ENCODE measurements at places on chromosomes 5 and 9.

GRCh38 chr5:123448017-123448617 lies 24.9 kb upstream of the CEP120 start:
- DNase-seq = no peak

GRCh38 chr9:1231998-1232919 lies 182.1 kb downstream of the DMRT2 start:
- DNase-seq = no peak

GRCh38 chr5:88536146-88536545 lies 267.5 kb upstream of the TMEM161B start:
- DNase-seq = no peak

DNA sequence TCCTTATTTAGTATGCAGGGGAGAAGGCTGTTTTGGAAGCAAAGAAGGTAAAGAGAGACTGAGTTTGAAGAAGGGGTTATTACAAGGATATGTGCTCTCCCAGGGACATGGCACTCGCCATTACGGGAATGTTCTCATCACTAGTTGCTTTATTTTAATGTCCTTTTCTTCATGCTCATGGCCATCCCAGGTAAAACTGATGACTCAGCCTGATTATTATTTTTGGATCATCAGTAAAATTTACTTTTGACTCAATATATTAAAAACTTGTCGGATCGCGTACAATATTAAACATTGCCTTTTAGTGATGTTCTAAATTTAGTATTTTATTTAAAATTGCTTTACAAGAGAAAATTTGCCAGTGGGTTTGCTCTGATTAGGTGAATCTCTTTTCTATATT lies 414.7 kb downstream of the TLE4 start:
- DNase-seq = no peak

DNA sequence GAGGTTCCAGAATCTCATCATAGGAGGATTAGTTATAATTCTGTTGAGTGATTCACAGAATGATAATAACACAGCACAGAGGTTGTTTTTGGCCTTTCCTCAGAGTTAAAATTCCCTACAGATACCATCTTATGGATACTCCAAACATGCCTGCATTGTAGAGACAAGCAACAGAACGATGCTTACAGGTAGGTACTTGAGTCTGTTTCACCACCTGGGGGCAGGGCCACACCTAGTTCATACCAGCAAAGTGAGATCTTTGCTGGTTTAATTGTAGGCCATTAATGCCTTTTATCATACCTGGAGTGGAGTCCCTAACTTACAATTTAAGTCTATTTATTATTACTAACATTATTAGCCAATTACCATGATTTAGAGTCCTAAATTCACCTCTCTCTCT lies 416.5 kb upstream of the TLE4 start:
- DNase-seq = peak; percentile 67

DNA sequence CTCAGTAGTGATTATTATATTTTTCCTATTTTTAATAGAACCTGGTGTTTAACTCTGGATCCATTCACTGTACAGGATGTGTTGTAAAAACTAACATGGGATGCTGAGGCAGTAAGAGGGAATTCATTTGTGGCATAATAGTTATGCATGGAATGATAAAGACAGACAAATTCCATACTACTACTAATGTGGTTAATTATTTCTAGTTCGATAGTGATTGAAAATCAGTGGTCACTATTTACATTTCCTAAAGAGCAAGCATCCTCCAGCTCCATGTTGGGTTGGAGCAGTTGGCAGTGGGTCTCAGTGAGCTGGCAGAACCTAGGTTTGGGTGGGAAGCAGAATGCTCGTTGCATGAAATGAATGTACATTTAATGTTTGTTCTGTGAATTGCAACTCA lies 122.6 kb downstream of the SAXO1 start:
- DNase-seq = no peak

GRCh38 chr9:114894609-114895433 lies 35.6 kb downstream of the TNFSF8 start:
- DNase-seq = peak; percentile 57

GRCh38 chr9:6758498-6759184 lies 868 bp downstream of the KDM4C start:
- no peak for DNase-seq

DNA sequence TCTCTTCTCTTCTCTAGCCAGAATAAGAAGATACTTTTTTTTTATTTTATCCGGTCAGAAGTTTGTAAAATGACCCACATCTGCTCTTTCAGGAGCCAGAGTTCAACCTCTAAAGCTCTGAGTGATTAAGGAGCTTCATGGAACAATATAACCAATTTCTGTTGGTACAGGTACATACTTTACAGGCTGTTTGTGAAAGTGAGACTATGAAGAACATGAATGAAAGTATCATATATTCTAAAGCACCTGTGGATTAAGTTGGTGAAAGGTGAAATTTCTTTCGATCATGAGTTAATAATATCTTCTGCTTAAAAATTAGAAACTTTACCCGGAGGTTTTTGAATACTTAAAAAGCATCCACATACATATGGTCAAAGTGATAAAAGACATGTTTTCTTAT lies 65.2 kb downstream of the DMRT2 start:
- DNase-seq = no peak

DNA sequence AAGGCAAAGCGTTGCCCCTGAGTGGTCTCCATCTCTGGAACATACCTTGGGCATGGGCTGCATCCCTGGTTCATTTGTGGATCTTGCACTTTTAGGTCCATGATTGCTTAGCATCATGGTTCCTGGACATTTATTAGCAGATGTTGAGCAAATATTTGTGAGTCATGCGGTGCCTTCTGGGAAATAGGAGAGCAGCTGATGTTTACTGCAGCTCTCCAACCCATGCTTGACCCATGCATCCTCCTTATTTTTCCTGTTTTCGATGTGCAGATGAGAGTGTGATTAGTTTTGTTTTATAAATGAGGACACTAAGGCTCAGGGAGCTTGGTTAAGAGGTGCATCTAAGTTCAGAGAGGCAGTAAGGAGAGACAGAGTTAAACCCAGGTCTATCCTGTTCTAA lies 253.7 kb downstream of the ICE1 start:
- DNase-seq = no peak

DNA sequence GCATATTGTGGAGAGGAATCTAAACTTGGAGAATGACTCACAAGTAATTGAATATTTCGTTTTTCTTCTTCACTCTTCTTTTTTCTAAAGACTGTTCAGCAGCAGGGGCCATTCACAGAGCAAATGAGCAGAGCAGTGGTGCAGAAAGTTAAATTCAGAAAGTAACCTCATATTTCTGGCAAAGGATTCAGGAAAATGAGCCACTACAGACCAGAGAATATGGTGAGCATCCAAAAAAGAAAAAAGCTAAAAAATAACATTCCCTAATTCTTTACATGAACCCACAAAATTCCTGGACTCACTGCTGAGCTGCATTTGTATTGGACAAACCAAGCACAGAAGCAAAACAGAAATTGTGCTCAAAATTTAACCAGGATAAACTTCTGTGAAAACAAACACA lies 1486.8 kb upstream of the C9orf72 start:
- DNase-seq = no peak

DNA sequence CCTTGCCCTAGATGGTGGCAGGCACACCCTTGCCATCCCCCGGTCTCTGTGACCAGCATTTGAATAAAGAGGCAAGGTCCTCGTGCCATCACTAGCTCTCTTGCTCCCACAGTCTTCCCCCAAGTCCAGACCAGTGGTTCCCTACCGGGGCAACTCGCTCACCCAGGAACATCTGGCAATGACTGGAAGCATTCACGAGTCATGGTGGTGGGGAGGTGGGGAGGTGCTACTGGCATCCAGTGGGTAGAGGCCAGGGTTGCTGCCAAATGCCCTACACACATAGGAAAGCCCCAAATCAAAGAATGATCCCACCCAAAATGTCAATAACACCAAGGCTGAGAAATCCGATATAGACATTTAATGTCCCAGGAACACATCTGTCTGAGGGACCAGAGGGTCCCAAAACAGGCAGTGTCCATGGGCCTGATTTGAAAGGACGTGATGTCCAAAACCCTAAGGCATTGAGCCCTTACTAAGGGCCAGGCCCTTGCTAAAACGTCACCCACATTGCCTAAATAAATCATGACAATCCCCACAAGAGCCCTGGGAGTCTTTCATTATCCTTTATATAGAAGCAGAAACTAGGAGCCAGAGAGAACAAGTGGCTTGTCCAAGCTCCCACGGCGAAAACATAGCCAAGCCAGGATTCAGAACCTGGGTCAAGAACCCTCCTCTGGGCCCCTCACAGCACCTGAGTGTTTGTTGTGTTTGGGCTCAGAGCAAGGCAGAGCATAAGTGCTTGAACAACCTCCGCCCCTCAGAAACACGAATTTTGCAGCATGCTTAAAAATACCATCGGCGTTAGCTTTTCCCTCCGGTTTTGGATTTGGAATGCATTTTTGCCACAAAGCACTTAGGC lies 119.3 kb upstream of the WWC1 start:
- DNase-seq = no peak

DNA sequence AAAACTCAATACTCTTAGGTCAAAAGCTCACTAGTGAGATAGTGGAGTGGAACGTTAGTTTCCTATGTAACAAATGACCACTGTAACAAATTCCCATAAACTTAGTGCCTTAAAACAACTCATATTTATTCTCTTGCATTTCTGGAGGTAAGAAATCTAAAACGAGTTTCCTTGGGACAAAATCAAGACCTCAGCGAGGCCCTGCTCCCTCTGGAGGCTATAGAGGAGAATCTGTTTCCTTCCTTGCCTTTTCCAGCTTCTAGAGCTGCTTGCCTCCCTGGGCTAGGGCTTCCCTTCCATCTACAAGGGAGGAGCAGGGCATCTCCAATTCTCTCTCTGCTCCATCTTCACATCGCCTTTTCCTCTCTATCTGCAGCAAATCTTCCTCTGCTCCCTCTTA lies 32.0 kb downstream of the SEMA5A start:
- no peak for DNase-seq

- DNase-seq = no peak
These were observed 50.0 kb upstream of the ORM1 start for GRCh38 chr9:114272739-114273431.

DNA sequence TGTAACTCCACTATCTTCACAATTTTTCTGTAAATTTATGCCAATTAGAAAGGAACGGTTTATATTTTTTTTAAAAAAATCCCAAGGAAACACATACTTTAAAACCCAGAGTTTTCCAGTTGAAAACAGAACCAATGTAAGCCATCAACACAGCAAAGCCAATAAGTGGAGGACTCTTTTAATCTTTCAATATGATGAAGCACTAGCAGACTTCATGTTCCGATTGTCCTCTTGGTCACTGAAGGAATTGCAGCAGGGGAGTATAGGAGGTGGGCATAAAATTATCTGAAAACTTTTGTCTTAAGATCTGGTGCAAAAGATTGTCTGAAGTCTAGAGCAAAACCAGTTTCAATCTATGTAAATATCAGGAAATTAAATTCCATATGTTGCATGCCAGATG lies 102.1 kb upstream of the PAPPA start:
- DNase-seq = no peak

DNA sequence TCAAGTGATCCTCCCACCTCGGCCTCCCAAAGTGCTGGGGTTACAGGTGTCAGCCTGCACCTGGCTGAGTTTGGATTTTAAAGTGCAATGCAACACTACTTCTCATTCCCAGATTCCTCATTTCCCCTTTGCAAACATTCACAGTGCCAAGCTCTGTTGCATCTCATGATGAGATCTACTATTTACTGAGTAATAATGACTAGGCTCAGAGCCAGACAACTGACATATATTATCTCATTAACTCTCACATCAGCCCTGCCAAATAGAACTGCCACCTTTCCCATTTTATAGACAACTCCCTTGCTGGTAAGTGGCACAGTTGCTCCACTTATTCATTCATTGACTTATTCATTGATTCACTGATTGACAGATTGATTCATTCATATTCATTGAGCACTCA lies 7.0 kb downstream of the PDE6A start:
- DNase-seq = peak; percentile 22

GRCh38 chr5:150593996-150594395 lies 46.5 kb upstream of the SYNPO start:
- no peak for DNase-seq

DNA sequence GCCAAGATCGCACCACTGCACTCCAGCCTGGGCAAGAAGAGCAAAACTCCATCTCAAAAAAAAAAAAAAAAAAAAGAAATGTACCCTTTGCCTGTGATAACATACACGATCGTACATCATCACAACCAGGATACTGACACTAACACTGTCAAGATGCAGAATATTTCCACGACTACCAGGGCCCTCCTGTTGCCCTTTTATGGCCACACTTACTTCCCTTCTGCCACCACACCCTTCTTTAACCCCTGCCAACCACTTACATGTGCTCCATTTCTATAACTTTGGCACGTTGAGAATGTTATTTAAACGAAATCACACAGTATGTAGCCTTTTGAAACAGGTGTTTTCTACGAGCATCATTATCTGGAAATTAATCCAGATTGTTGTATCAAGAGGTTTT lies 69.0 kb upstream of the OTULINL start:
- DNase-seq = no peak

DNA sequence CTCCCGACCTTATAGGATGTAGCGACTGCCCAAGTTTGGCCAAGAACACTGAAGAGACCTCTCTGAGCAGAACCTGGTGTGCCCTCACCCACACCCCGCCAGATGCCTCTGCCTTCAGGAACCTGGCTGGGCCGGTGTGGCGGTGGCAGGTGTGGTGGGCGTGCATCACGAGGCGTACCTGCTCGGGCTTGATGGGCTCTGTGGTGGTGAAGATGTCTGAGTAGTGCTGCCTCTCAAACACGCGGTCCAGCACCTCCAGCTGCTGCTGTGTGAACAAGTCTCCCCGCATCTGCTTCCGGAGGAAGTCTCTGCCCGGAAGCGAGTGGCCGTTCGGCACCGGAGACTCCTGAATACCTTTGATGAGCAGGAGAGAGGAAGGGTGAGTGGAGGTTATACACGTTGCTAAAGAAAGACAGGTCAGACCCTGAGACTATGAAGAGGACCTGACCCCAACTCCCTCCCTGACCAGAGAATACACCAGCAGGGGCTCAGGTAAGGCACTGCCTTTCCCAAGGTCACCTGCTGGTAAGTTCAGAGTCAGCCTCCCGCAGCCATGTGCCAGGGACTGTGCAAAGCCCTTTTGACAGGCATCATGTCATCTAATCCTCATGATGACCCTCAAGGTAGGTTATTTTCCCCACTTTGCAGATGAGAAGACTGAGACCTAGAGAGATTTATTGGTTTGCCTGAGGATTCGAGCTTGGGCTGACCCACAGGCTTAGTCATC lies 67.5 kb downstream of the PAX5 start:
- DNase-seq = no peak

DNA sequence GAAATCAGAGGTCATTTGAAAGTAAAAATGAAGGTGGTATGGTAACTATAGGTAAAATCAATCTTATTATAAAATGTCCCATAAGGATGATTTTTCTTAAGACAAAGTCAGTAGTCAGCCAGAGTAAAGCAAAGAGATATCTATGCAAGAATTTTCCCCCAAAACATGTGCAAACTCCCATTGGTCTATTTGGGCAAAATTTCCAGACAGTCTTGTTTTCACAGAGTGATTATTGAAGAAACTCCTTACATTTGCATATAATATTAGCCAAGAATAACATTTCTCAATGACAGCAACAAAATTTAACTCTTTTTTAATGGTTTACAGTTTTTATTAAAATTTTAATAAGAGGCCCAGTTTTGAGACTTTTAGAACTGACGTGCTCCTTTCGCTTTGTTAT lies 406.1 kb upstream of the GRAMD2B start:
- no peak for DNase-seq

All from NCI-H1417 (cell line).